ENCODE measurements at places on chromosomes 7 and 10. TPM values are rescaled to one million over a fixed set of nuclear protein-coding genes. Genes with fewer than 3 reads are reported as not detected.

DNA sequence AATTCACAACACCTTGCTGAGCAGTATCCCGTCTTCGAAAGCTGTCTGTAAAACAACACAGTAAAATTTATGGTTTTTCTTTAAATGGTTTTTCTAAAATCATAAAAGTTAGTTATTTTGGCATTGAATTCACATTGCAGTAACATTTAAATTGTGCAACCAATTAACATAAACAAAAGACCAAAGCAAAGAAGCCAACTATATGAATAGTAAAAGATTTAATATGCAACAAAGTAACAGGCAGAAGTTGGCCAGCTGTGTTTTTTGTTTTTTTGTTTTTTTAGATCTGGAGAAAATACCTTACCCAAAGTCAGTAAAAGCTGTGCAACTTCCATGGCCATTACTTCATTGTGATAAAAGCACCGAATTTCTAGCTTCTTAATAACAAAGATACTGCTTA is 11.3 kb downstream of the SRI start:
- DNase-seq, result no peak

GRCh38 chr7:34249192-34249591 is 343.9 kb downstream of the BMPER start:
- DNase-seq, result no peak

DNA sequence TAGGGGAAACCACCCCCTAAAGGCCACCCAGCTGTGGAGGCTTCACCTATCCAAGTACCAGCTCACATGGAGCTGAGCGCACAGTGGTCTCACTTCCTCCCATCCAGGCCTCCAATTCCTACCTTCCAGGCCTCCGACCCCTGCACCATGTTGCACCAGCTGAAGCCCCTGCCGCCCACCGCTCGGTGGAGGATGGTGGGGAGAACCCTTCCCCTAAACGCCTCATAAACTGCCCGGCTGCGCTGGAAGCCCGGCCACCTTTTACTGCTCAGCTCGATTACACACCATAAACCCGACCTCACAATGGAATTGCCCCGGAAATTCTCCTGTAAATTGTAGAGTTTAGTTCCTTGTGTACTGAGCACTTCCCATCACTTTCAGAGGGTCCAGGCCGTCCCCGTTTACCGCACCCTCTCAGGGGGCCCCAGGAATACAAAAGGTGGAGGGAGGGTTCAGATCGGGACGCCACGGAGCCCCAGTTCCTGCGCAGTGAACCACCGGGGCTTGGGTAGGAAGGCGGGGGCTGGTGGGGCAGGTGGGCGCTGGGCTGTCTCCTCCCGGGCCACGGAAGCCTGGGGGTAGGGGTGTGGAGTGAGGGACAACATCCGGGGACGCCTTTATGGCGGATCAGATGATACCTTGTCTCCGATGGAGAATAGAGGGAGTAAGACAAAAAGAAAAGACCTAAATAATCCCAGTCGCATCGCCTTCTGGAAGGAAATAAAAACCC is 1.4 kb upstream of the HOXA7 start:
- no peak for DNase-seq

- DNase-seq, result no peak
Measured at GRCh38 chr10:124649214-124649613, 95.0 kb downstream of the FAM53B start.

DNA sequence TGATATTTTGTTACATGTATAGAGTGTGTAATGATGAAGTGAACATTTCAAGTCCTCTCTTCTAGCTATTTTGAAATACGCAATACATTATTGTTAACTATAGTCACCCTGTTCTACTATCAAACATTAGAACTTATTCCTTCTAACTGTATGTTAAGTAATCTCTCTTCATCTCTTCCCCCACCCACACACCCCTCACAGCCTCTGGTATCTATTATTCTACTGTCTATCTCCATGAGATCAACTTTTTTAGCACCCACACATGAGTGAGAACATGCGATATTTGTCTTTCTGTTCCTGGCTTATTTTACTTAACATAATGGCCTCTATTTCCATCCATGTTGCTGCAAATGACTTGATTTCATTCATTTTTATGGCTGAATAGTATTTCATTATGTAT is 57.7 kb upstream of the EGR2 start:
- DNase-seq, result no peak

DNA sequence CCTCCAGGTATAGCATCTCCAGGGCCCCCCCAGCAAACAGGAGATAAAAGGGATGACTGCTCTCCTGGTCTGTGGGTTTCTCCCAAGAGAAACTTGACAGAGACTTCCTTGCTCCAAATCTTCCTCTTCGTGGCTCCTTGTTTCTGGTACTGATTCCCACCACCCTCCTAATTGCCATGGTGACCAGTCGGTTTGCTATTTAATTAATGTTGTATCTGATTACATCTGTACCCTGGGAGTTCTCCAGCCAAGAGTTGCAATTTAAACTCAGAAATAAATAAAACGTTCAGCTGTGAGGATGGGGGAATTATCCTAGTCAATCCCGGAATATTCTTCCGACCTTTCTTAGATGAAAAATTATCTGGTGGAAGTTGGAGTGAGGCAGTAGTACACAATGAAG is 264.7 kb downstream of the PAXIP1 start:
- DNase-seq, result no peak

GRCh38 chr10:104824380-104825006 is 183.4 kb downstream of the SORCS3 start:
- DNase-seq, result no peak

DNA sequence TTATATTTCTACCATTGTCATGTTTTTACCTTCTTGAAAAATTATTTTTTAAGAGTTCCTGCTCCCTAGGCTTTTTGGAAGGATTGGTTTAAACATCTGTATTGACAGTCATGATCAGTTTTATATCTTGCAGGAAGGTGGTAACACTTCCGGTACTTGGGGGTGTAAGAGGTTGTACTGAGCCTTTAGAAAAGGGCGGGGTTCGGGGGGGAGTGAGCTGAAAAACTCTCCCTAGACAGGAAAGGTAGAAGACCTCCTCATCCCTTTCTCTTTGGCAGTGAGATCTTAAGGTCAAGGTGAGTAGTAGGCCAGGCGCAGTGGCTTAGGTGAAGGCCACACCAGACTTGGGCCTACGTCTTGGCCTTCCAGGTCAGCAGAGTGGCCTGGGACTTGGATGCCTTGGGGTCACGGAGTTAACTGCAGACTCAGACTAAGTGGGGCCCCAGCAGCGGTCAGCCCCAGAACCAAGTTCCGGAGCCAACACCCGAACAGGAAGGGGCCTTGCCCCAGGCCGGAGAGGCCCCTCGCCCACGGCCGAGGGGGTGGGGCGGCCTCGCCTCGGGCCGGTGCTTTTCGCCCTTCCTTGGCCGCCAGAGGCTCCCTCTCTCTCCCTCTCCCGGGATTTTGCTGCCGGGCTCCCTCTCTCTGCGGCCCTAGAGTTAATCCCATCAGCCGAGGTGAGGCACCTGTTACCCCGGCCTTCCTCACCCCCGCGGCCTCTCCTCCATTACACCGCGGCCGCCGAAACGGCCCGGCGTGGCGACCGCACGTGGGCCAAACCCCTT is at the start of gene PPP1R9A:
Gene PPP1R9A, plus strand, starts transcription at position 569 of the 785 bp plus-strand sequence. CDS start 2,520 bp downstream, outside the sequence.
- DNase-seq, result no peak

GRCh38 chr7:65371468-65371867 is 2.2 kb upstream of the ZNF92 start:
- DNase-seq, result no peak

DNA sequence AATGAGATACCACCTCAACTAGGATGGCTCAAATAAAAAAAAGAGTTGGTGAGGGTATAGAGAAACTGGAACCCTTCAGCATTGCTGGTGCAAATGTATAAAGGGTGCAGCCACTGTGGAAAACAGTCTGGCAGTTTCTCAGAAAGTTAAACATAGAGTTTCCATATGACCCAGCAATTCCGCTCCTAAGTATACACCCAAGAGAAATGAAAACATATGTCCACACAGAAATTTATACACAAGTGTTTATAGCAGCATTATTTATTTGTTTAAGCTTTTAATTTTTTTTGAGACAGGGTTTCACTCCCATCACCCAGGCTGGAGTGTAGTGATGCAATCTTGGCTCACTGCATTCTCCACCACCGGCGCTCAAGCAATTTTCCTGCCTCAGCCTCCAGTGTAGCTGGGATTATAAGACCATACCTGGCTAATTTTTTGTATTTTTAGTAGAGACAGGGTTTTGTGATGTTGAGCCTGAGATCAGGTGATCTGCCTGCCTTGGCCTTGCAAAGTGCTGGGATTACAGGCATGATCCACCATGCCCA is 118.2 kb upstream of the KIF5B start:
- no peak for DNase-seq

DNA sequence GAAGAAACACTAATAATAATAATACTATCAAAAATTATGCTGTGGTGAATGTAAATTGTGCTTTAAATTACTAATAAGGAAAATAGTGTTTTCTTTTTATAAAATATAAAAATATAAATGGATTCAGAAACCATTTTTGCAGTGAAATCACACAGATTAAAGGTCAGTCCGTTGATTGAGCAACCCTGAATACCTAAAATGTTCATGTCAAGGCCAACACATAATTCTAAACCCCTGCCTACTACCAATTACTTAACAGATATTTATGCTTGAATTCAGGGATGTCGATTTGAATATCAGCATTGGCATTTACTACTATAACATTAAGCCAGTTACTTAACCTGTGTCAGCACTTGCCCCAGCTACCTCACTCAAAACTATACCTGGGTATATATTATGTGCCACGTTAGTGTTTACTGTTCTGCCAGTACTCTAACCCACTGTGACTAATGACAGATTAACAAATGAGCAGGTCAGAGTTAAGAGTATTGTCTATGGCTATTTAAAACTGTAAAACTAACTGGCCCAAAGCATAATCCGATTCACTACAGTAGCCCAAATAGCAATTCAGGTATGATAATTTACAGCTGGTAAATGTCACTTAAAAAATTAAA is 165.0 kb downstream of the KMT2E start:
- no peak for DNase-seq

- no peak for DNase-seq
Measured at GRCh38 chr7:92925876-92926696, 89.7 kb upstream of the CDK6 start.

GRCh38 chr7:96679886-96680285 is 29.8 kb downstream of the SEM1 start:
- no peak for DNase-seq

- no peak for DNase-seq
Measured at GRCh38 chr7:22629056-22629455, 97.9 kb upstream of the IL6 start.

DNA sequence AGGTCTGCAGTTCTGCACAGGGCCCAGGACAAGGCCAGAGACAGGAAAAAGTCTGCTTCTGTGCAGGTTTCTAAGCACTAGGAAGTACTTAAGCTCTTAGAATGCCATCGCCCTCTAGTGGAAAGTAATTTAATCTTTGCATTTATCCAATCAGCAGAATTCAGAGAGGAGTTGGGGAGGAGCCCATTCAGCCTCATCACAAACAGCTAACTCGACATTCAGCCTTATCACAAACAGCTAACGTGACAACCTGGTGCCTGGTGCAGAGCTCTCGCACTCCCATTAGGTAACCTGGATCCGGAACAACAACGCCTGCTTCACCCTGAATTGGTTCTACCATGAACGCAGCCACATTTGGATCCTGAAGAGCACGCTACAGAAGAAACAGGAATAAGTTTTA is 15.2 kb downstream of the OAT start:
- DNase-seq, result no peak

DNA sequence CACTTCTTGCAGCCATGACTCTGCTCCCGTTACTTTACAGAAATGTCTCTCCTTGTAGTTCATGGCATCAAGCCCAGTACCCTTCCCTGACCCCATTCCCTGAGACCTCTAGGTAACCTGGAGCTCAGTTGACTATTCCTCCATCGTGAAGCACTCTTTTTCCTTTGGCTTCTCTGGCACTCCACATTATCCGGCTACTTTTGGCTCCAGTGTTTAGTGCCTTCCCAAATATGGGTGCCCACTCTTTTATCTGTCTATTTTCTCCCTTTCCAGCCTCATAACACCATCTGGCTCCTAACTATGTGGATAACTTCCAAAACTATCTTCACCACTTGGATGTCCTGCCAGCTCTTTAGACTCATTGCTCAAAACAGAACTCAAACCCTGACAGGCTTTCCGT is 744.7 kb upstream of the GALNT17 start:
- DNase-seq, result no peak

- no peak for DNase-seq
Measured at GRCh38 chr10:12081879-12082557, 13.3 kb downstream of the DHTKD1 start.

GRCh38 chr7:20449176-20449575 is 118.5 kb downstream of the ITGB8 start:
- no peak for DNase-seq

DNA sequence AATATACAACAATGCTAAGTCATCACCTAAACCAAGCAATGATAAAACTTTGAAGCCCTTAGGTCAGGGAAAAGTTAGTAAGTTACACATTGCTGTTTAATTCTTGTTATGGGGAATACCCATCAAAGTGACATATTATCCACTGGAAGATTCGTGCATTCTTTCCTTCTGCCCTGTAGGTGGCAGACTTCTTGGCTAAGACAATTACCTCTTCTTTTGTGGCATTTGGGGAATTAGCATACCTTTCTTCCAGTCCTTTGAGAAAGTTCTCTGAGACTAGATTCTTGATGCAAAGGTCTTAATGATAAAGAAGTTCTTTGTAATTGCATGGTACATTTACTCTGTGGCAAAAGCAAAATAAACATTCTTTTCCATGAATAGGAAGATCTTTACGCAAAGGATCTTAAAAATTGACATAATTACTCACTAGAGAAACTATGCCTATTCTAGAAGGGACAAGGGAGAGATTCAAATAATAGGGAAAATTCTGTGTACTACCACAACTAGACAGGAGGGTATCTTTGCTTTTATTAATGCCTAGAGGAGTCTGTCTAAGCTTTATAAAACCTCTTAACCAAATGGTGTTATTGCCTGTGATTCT is 395.9 kb downstream of the GRM8 start:
- DNase-seq, result no peak

- DNase-seq, result no peak
Measured at GRCh38 chr7:126606331-126606730, 646.4 kb downstream of the GRM8 start.

Gene WNT8B
- total RNA-seq, result not detected

Gene CADPS2
- 0.32 TPM for total RNA-seq

Gene SLC26A5
- total RNA-seq, result not detected

Gene SPDYE16
- total RNA-seq, result not detected

Gene NDUFA5
- 52.3 TPM for total RNA-seq

Gene SPRN
- total RNA-seq, result 2.4 TPM

Gene SNCG
- total RNA-seq, result 1.5 TPM

Gene HABP2
- total RNA-seq, result not detected

Gene FAM180A
- total RNA-seq, result 0.27 TPM
